ENCODE measurements at places on chromosomes 12 and 14.

DNA sequence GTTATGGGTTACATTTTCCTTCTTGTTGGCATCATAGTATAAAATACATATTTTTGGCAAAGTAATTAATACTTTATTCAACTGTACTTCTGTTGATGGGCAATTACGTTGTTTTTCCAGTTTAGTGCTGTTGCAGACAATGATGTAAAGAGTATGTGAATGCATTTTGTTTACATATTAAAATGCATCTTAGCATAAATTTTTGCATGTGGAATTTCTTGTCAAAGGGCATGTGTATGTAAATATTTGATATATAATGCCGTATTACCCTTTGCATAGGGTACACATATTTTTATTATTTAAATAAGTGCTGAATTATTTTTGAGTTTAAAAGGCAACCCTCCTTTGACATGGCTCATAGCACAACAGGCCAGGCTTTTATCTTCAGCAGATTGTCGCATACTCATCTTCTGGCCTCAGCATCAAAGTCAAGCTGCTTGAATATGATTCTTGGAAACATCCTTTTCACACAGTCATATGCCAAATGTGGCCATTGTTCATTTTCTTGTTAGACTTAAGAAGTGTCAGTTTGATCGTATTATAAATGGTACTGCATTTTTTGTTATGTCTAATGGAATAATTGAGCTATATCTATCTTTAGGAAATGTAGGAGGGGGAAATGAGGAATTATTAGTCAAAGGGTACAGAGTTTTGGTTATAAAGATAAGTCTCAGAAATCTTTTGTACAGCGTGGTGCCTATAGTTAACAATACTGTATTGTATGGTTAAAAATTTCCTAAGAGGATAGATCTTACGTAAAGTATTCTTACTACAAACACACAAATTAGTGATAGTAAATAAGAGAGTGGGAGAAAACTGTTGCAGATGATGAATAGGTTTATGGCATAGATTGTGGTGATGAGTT, 138.5 kb downstream of the FUT8 start:
- no peak for DNase-seq

GRCh38 chr14:52031781-52032180, 37.1 kb downstream of the NID2 start:
- DNase-seq: no peak

- DNase-seq: no peak
Observed at GRCh38 chr12:24741216-24741615, 207.7 kb downstream of the BCAT1 start.

GRCh38 chr14:101201535-101202151, 298.1 kb upstream of the RTL1 start:
- no peak for DNase-seq

DNA sequence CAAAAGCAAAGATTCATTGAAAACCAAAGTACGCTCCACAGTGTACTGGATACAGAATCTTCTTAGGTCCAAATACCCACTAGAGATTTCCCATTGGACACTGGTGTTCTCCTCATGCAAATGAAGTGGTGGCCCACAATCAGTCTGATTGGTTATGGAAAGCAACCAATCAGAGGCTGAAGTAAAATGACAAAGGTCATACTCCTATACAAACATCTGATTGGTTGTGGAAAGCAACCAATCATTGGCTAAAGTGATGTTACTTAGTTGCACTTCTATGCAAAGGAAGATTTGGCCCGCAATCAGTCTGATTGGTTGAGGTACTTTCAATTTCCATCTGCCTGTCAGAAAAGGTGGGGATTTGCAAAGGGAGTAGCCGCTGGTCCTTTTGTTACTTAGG, 1.3 kb upstream of the WASHC3 start:
- no peak for DNase-seq

GRCh38 chr12:2344885-2345284, 292.1 kb downstream of the CACNA1C start:
- DNase-seq: no peak

DNA sequence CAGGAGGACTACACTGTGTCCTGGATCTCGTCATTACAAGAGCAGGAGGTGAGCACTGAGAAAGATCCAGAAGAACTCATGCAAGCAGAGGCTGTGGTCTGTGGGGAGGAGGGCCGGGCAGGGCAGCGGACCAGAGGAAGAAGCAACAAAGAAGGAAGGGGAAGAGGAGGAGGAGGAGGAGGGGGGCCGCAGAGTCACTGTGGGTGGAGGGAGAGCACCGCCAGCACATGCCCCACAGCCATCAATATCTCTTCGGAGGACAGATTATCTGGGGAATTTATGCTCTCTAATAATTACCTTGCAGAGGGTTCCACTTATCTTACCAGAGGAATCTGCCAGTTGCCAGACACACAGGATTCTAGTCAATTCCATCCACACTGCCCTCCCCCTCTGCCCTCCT, 105.6 kb downstream of the DPF3 start:
- DNase-seq: no peak

- no peak for DNase-seq
Observed at GRCh38 chr14:83561261-83561660, 1968.7 kb upstream of the FLRT2 start.

- no peak for DNase-seq
Observed at GRCh38 chr14:55401751-55402150, 9.9 kb downstream of the ATG14 start.

GRCh38 chr14:79395061-79395460, 816.2 kb downstream of the DIO2 start:
- DNase-seq: no peak

GRCh38 chr14:86057018-86057667, 527.2 kb downstream of the FLRT2 start:
- no peak for DNase-seq

DNA sequence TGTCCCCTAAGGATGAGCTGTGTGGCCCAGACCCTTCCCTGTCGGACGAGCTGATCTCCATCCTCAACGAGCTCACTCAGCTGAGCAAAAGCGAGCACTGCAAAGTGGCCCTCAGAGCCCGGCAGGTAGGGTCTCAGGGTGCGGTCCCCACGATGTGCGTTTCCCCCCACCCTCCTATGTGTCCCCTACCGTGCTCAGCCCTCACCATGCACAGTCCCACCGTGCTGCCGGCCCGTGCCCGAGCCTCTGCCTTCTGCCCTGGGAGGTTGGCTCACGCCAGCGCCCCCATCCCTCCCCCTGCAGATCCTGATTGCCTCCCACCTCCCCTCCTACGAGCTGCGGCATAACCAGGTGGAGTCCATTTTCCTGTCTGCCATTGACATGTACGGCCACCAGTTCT, 86.6 kb downstream of the FOXN4 start:
- DNase-seq: no peak

GRCh38 chr12:130121226-130122000, 40.9 kb upstream of the FZD10 start:
- DNase-seq: no peak

- no peak for DNase-seq
Observed at GRCh38 chr14:54133896-54134295, 177.3 kb upstream of the BMP4 start.

DNA sequence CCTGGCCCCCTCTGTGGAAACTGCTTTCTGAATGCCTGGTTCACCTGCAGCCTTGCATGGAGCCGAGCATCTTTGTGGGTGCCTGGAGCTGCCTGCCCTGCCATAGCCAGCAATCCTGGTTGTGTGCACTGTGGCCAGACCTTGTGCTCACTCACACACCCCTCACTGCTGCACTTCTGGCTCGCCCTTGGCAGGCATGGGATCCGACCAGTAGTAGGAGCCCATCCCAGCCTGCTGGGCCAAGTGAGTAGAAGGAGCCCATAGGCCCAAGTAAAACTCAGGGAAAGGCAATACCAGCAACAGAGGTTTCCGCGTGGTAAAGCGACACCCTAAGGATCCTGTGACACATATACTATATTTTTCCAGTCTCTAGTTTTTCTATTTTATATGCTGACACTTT, 270.0 kb upstream of the NAV3 start:
- no peak for DNase-seq

DNA sequence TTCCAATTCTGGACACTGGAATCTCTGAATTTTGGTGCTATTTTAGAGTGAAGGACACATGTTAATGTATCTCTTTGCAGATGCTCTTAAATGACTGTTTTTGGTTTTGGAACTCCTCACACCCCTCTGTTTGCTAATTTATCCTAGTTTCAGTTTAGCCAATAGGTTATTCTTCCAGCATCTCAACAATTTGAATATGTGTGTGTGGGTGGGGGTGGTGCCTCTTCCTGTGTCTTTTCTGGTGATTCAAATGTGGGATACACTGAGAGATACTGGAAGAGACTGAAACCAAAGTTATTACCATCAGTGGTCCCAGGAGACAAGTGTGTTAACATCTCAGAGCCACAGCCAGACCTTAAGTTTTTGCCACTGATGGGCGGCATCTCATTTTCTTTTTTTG, 1317.4 kb upstream of the TMEM132C start:
- no peak for DNase-seq

DNA sequence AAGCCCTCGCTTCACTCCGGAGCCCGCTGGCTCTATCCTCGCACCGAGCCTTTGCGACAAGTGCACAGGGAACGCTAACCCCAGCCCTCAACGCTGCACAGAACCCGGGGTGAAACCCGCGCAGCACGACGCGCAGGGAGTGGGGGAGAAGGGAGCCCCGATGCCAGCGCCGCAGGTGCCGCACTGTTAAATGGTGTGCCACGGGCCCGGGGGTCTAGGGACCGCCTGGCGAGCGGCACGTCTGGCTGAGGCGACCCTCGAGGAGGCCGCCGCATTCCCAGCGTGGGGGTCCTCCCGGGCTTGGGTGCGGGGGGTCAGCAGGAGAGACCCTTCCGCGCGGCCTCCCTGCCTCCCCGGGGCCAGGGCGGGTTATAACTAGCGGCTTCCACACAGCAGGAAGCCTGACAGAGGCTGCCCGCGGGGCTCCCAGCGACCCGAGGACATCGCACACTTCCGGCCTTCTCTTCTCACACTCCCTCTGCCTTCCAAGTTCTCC, 23.8 kb upstream of the LRTM2 start:
- no peak for DNase-seq

DNA sequence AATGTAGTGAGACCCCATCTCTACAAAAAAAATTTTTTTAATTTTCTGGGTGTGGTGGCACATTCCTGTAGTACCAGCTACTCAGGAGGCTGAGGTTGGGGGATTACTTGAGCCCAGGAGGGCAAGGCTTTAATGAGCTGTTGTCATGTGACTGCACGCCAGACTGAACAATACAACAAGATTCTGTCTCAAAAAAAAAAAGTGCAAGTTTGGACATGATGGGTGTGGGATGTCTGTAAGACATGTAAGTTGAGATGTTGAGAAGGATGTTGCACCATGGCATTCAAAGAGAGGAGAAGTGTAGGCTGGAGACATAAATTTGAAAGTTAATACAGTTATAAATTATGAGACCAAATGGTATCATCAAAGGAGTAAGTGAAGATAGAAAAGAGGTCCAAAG, 23.5 kb downstream of the YEATS4 start:
- DNase-seq: no peak

- DNase-seq: no peak
Observed at GRCh38 chr12:1322821-1323220, 271.6 kb downstream of the FBXL14 start.

DNA sequence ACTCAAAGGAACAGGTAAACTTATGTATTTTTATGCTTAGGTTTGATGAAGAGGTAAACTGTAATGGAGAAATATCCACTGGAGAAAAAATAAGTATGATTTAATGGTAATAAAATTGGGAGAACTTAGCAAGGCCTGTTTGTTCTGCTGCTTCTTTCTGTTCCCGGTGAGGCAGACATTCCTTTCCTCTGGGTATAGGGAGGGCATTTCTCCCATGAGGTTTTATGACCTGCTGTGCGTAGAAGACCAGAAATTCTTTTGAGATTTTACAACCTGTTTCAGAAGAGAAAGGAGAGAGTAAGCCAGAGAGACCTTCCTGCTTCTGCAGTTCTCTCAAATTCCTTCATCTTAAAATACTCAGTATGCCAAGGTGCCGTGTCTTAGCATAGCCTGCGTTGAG, 139.4 kb upstream of the RMST start:
- DNase-seq: no peak

GRCh38 chr12:77357655-77358054, 292.3 kb upstream of the E2F7 start:
- DNase-seq: no peak

DNA sequence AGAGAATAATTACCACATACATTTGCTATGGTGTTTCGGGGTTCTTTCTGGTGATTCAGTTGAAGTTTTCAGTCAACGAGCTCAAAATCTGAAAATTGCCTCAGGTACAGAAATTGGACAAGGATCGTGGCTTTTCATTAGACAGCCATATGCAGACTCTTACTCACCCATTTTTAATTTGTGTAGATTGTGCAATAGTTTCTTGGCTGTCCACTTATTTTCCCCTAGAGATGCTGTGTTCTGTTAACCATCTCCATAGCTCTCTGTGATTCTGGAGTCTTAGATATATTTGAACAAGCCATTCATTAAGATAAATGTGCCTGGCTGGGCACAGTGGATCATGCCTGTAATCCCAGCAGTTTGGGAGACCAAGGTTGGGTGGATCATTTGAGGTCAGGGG, 497.1 kb upstream of the RPL10L start:
- no peak for DNase-seq

- DNase-seq: no peak
Observed at GRCh38 chr12:11693601-11694000, 44.1 kb downstream of the ETV6 start.

DNA sequence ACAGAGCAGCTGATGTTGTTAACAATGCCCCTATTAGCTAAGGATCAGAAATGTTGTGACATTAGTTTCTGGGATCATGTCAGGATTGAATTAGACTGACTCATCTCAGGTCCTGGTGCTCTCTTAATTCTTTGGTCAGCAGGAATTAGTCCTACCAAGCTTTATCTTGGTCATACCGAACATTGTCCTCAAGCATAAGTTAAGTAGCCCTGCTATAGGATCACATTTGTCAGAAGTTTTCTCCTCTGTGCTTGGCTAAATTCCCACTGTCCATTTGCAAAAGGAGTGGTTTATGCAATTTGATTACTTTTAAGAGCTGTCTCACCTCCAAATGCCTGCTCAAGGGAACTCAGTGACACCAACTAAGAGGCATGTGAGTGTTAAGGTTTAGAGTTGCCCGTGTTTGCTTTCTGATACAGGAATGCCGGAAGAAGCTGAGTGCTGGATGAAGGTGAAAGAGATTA, 48.4 kb upstream of the IFNG-AS1 start:
- DNase-seq: no peak

DNA sequence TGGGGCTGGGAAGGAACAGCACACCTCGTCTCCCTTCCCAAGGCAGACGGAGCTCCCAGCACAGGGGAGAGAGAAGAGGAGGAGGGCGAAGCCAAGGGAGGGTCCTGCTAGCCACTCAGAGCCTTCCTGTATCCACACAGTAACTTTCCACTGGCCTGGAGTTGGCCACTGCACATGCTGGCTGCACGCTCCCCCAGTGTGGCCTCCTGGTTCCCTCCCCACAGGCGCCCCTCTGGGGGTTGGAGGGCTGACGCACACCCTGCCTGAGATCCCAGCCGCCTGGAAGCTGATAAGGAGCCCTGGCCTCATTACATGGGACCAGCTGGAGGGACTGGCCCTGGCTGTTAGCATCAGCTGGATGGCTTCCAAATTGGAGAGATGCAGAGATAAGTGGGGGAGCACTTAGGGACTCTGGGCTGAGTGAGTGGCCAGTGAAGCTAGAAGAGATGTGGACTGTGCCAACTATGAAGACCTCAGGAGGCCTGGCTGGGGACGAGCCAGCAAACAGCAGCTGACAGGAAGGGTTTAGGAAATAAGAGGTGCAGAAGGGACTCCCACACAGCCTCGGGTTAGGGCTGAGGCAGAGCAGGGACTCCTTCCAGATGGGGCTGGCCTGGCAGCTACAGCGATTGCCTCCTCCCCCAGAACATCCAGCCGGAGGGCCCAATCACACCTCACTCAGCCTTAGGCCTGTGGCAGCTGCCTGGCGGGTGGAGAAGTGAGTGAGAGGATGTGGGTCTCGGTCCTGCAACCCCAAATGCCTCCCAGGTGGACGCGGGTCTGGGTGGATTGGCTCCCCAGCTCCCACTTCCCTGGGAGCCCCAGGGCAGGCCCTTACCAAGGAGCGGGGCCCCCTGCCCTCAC, 26.3 kb upstream of the BCDIN3D start:
- no peak for DNase-seq

Measured in Panc1 (cell line).